ENCODE measurements at places on chromosomes 11 and 22.
A peak's percentile ranks its signal among the peaks of the same experiment; 100 is the strongest.

DNA sequence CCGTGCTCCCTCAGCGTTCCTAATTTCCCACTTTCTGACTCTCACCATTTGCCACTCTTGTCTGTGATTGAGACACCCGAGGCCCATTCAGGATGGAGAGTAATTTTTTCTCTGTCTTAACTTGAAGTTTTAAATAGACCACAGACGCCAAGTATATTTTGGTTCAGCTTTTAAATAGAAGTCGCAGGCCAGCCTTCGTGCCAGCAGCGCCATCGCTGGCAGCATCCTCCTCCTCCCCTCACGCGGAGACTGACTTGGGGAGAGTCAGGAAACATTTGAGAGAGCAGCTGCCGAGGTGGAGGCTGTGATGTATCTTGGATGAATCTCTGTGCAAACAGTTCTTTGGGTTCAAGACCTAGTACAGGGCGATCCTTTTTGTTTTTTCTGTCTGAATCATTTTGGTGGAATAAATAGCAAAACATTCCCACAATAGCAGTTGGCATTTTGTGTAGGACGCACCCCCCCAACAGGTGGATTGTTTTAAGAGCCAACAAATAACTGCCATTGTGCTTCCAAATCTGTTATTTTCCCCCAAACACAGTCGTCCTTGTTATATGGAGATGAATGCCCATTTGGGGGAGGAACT lies 889 bp upstream of the DMC1 start:
- DNase-seq: no peak

DNA sequence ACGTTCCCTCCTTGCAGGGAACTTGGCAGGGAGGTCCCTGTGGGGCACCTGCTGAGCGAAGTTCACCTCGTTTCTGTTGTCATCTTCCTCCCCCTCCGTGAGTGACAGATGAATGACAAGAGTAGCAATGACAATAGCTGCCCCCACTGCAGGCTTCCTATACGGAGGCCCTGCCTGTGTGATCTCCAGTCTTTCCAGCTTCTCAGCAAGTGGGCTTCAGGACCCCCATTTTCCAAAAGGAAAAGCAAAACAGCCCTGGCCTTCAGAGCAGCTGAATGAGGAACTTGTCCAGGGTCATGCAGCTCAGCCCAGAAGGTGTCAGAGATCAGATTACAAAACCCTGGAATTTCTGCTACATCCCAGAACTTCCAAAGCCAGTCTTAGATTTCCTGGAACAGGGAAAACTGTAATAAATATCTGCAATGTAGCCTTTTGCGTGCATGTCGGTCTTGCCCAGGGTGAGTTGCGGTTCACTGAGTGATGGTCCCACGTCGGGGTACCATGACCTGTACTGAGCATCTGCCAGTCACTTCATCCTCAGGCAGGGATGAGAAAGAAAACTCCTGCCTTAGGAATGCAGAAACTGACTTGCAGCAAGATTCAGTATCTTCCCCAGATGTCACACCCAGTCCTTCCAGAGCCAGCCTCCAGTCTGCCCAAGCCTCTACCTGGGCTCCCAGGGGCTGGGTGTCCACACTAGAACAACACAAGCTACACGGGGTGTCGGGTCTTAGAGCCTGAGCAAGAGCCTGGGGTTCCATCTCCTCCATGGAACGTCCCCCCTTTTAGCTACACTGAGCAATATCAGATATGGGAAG lies 1457.0 kb downstream of the BRD1 start:
- no peak for DNase-seq

- no peak for DNase-seq
Observed at GRCh38 chr11:16784097-16784496, 45.6 kb downstream of the C11orf58 start.

DNA sequence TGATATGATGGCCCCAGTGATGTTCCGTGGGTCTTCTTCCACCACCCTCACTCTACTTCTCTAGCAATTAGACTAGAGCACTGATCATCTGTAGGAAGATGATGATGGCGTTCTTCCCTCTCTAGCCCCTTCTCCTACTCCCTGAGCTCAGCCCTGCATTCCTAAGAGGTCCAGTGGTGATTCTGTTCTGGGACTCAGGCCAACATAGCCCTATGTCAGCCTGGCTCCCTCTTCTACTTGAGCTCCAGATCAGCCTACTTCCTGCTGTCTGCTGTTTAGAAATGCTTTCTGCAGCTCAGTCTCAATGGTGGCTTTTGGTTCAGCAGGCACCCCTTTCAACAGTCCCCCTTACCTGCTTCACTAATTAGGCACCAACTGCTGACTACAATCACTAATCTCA lies 86.1 kb upstream of the ZBED5 start:
- no peak for DNase-seq

GRCh38 chr11:111303461-111303860 lies 5.1 kb downstream of the POU2AF3 start:
- no peak for DNase-seq

DNA sequence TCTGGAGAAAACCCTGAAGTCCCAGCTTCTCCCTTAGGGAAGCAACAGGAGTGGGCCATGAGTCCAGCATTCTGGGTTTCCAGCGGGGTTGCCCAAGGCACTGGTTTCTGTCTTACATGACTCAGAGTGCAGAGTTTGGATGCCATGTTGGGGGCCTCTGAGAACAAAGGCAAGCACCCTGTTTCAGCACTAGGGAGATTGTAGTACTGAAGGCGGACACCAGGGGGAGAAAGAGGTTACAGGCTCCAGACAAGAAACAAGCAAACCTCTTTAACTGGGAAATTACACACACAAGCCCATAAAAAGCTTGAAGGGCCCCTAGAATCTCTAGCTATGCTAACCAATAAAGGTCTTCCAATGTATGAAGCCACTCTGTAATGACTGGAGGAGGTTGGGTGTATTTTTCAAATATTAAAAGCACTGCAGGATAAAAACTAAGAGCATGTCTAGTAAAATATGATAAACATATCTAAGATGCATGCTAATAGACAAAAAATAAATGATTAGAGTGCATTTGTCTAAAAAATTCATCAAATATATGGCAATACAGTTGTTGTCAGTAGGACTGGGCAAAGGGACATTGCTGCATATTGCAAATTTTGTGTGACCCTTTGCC lies 7.1 kb downstream of the MS4A6E start:
- peak; percentile 5 for DNase-seq

GRCh38 chr22:39422101-39422500 lies 22.5 kb downstream of the TAB1 start:
- no peak for DNase-seq

DNA sequence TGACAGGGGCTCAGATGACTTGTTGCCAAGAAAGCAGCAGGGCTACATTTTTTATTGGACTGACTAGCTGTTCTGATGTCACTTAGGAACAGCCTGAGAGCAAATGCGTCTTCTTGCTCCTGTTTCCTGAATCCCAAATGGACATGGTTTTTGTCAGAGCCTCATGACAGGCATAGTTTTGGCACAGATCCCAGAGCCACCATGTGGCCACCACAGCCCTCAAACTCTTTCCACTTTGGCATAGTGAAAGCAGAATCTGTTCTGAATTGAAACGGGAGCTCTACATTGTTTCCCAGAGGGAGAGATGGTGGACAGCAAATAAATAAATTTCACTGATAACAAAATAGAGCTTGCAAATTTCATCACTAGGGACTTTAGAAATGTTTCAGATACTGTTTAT lies 222.2 kb downstream of the C11orf87 start:
- DNase-seq: no peak

DNA sequence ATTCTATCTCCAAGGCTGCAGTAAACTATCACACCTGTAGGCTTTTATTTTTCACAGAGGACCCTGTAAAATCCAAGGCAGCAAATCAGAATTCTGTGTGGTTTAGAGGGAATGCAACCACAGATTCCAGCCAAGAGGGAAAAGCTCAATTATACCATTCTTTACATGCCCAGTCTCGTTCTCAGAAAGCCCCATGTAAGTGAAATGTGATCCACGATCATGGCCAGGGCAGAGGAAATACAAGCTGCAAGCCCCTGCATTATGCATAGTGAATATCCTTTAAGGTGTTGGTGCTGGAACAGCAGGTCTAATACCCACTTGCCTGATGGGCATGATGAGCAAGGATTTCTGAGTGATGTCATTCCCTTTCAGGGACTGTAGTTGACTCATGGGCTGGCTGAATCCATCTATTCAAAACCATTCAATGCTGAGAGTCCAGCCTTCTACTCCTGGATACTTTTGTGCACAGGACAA lies 198.7 kb upstream of the MTMR2 start:
- no peak for DNase-seq

GRCh38 chr11:84264066-84264465 lies 977.9 kb upstream of the CCDC90B start:
- no peak for DNase-seq

GRCh38 chr11:61816736-61817455 lies at the start of gene FADS1:
TSS of gene FADS1 (minus strand) at chr11:61817003. CDS start at chr11:61816929, 74 bp downstream.
- DNase-seq: peak; percentile 43

DNA sequence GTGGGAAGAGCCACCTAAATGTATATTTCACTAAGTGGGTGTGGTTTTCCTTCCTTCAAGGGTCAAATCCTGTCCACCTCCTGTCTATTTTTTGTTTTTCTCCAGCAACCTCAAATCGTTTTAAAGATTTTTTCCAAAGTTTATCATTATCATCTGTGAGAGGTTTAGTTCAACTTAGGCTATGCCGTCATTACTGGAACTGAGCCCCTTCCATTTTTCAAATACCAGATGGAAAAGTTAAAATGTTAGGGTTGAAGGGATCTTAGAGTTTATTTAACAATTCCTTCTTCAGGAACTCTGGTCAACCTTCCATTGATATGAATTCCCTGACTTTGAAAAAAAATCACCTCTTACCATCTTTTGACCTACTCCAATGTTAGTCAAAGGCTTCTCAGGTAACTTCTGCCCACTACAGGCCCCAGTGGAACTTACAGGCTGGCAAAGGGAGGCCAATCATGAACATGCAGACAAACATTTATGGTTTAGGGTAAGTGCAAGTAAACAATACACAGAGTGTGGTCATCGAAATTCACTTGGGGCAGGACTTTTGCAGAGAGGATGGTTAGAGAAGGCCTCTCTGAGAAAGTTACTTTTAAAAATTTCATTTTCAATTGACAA lies 45.2 kb downstream of the SYN3 start:
- DNase-seq: no peak

- no peak for DNase-seq
Observed at GRCh38 chr22:46693634-46694415, 44.2 kb downstream of the CERK start.

DNA sequence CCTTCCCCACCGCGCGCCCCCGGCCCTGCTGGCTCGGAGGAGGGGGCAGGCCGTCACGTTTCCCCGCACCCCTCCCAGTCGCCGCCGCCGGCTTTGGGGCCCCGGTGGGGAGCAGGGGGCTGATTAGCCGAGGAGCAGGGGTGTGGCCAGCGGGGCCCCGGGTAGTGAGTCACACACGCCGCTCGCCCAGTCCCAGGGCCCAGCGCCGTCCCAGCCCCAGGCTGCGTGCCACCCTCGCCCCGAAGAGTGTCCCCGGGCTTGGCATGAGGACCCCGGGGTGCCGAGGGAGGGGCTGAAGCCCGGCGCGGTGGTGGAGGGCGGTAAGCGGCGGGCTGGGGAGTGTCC lies 34.4 kb downstream of the PRDM11 start:
- DNase-seq: peak; percentile 17

- DNase-seq: no peak
Observed at GRCh38 chr22:36561291-36561811, 32.4 kb upstream of the EIF3D start.

DNA sequence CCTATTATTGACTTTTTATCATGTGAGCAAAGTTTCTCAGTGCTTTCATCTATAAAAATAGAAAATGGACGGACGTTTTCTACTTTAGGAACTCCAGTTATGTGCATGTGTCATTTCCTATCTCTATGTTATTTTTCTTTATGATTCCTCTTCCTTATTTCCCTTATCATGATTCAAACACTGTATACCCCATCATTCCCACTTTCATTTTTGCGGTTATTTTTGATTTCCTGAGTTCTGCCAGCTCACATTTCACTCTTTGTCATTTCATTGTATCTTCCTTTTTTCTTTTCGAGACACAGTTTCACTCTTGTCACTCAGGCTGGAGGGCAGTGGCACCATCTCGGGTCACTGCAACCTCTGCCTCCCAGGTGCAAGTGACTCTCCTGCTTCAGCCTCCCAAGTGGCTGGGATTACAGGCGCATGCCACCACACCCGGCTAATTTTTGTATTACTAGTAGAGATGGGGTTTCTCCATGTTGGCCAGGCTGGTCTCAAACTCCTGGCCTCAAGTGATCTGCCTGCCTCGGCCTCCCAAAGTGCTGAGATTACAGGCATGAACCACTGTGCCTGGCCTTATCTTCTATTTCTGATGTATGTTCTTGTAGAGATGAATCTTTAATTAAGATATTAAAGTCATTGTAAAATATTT lies 21.5 kb downstream of the C11orf58 start:
- DNase-seq: no peak

GRCh38 chr11:20156280-20156875 lies 3.9 kb downstream of the DBX1 start:
- DNase-seq: no peak

GRCh38 chr11:68327586-68328370 lies 15.4 kb downstream of the LRP5 start:
- DNase-seq: no peak

- peak; percentile 85 for DNase-seq
Observed at GRCh38 chr11:64971421-64972233, at the start of gene MAJIN. TSS of gene MAJIN (minus strand) at chr11:64972108. CDS start at chr11:64959405, 12,703 bp downstream.

DNA sequence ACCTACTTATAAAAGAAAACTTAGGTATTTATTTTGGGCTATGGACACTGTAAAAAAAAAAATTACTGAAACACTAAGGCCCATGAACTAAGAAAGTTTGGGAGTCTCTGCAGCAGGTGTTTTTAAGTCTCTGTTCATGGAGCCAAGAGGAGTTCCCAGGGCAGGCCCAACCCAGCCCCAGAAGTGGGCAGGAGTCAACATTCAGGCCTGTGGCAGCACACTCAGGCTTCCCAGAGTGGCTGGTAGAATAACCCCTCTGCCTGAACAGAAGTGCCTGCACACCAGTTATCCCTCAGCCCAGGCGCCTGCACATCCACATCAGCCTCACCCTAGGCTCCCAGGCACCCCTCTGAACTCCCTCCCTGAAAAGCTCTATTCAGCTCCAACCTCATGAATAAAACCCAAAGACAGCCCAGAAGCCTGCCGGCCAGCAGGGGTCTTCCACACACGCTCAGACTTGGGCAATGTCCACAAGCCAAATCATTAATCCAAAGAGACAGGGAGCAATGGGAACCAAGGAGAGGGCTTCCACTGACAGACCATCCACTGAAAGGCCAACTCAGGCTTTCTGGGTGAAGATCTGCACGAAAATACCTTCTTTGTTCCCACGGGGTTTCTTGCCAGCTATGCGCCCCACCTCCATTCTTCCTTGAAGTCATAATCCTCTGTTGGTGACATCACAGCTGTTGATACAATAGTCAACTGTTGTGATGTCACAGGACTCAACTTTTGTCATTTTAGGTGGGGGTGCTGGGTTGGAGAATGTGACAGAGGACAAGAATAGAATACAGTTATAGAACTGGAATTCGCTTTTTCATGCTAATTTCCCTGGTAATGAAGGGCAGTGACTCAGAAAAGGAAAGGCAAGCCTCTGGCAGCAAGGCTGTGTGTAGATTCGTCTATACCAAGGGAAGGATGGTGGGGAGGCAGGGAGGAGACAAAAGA lies 83.7 kb downstream of the RPL27A start:
- DNase-seq: no peak

All from activated CD8-positive, alpha-beta memory T cell treated with anti-CD3 and anti-CD28 coated beads for 1 hour (primary cell).